ENCODE measurements at places on chromosomes 16 and 17.

DNA sequence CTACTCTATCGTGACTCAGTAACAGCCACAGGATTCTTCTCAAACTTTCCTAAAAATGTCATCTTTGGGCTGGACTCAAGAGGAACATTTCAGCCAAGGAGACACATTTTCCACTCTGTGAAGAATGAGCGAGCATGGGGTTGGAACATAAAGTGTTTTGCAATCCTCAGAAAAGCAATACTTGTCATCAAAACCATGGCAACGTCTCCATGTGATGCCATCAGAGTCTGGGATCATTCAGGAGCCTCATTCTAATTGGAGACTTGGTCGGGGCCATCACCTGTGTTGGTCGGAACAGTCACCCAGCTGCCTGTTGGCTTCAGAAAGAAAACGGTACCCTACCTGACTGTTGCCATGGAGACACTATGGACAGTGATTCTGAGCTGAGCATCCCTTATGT lies 25.5 kb downstream of the MYOCD start:
- peak; percentile 23 for DNase-seq

GRCh38 chr16:57798953-57799599 lies 3.2 kb downstream of the KIFC3 start:
- no peak for DNase-seq

GRCh38 chr16:86590501-86591144 lies 12.3 kb downstream of the FOXL1 start:
- DNase-seq = no peak

DNA sequence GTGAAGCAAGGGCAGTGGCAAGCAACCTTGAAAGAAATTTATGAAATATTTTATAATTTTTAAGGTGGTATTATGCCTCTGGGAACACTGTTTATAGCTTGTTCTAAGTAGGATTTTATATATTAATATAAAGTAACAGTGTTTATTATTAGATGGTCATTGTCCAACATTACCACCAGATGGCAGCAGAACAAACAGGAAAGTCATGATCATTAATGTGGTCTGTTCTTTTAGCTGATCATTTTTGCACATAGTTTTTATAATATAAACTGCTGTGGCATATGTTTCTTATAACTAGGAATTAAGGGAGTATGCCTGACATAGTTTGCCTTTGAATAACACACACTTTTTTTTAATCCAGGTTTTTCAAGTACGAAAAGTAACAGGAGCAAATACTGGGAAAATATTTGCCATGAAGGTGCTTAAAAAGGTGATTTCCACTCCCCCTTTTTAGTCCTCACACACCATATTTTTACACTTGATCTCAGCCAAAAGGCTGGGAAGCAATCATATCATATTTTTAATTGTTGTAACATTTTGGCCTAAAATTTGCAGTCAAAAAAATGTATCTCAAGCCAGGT lies 21.4 kb downstream of the RPS6KB1 start:
- DNase-seq = peak; percentile 19

DNA sequence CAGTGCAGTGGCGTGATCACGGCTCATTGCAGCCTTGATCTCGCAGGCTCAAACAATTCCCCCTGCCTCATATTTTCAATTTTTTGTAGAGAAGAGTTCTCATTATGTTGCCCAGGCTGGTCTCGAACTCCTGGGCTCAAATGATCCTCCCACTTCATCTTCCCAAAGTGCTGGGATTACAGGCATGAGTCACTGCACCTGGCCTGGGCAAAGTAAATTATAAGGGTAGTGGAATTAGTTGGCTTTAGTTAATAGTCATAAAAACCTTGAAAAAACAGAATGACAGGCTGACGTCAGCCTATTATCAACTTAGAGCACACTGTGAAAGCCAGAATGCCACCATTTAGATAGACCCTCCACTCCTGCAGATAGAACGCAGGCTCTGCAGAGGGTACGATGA lies 43.5 kb upstream of the B4GALNT2 start:
- DNase-seq = no peak

DNA sequence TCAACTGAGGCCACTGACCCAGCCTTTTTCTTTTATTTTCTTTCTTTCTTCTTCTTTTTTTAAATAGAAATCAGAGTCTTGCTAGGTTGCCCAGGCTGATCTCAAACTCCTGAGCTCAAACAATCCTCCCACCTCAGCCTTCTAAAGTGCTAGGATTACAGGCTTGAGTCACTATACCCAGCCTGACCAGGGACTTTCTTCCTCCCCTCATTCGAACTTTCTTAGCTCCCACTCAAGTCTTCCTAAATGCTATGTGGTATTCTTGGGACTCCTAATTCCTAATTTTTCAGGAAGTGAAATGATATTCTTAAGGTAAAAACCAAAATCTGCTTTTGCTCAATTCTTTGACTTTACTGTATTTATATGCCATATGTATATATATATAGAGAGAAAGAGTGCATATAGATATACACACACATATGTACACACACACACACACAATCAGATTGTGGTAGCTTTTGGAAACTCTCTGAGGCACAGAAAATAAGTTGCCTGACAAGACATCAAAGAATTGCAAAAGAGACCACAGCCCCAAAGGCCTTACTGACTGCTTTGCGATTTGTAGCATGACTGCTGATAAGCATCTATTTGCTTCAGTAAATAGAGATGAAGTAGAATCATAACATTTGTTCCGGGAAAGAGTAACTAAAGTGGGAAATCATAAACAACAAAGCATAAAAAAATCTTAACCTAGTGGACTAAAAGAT lies 9.5 kb upstream of the AMZ2 start:
- no peak for DNase-seq

GRCh38 chr16:64880994-64881393 lies 240.9 kb downstream of the CDH11 start:
- DNase-seq = no peak

GRCh38 chr16:13921328-13921727 lies 1.4 kb downstream of the ERCC4 start:
- DNase-seq = no peak

DNA sequence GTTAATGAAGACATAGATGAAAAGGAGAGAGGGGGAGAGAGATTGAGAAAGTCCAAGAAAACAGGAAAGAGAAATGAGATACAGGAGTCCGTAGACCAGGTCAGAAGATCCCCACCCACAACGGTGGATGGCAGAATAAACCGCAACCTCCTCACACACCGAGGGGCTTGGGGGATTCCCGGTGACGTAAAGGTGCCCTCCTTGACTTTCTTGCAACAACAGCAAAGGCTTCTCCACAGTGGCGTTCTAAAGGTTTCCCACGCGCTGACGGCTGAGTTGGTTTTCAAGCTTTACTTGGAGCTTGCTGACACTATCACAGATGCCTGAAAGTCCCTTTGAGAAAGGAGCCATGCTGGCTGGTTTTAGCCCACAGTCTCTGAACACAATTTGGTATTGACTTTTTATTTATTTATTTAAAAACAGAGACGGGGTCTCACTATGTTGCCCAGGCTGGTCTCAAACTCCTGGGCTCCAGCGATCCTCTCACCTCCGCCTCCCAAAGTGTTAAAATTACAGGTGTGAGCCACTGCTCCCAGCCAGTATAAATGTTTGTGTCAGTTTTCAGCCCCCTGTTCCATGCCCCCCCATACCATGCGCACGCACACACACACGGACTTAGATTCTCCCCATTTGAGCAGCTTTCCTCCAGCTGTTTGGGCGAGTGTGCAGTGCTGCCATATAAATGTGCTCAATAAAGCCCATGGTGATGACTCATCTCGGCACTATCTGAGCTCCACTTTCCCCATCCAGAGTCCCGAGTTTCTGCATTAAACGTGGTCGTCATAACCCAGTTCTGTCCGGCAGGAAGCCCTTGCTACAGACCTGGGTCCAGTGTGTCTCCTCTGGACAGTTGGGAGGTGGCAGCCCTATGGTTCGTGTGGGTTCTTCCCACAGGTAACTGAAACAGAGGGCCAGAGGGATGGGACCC lies 33.0 kb upstream of the SEC14L1 start:
- DNase-seq = no peak

GRCh38 chr17:33964344-33964979 lies 290.6 kb upstream of the CCL2 start:
- DNase-seq = no peak

GRCh38 chr17:53428913-53429312 lies 393.8 kb upstream of the KIF2B start:
- no peak for DNase-seq

- DNase-seq = no peak
Observed at GRCh38 chr17:79007504-79008381, 1.8 kb downstream of the CANT1 start.

- DNase-seq = no peak
Observed at GRCh38 chr16:27431773-27432532, 30.0 kb downstream of the IL21R start.

DNA sequence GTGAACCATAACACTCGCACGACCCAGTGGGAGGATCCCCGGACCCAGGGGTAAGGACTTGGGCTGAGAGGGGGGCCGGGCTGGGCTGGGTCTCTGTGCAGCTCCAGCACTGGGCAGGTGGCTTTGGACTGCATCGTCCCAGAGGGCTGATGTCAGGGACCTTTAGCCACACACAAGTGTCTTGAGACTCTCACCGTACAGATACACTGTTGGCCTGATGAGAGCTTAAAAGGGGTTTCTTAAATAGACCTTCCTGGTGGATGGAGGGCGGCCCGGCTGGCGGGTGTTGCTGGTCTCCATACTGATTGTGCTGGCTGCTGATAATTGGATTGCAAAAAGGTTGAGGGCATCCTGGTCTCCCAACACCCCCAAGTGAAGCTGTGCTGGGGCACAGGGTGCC lies 21.7 kb upstream of the CLEC18A start:
- DNase-seq = no peak

DNA sequence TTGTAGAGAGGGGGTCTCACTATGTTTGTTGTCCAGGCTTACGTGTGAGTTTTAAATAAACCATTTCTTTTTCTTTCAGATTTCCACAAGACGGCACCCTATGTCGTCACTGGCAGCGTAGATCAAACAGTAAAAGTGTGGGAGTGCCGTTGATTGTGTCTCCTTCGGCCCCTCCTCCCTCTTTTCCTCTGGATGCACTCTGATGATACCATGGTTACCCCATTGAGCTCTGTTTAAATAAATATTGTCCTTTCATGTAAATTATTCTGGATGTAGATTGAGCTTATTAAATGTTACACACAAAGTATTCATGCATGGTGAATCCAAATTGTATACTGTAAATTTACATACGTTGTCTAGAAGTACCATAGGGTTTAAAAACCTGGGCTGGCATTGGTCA lies 29.9 kb downstream of the CLUH start:
- no peak for DNase-seq

DNA sequence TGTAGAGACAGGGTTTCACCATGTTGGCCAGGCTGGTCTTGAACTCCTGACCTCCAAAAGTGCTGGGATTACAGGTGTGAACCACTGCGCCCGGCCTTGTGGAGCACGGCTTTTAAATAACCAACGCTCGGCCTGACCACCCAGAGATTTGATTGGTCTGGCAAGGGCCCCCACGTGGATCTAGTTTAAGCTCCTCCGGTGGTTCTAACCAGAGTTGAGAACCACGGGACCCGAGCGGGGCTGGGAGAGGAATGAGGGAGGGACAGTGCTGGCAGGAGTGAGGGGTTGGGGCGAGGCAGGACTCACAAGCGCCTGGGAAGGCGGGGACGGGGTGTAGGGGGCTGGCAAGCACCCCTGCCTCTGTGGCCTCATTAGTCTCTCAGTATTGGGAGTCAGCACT lies 3.0 kb downstream of the NLRC3 start:
- no peak for DNase-seq

DNA sequence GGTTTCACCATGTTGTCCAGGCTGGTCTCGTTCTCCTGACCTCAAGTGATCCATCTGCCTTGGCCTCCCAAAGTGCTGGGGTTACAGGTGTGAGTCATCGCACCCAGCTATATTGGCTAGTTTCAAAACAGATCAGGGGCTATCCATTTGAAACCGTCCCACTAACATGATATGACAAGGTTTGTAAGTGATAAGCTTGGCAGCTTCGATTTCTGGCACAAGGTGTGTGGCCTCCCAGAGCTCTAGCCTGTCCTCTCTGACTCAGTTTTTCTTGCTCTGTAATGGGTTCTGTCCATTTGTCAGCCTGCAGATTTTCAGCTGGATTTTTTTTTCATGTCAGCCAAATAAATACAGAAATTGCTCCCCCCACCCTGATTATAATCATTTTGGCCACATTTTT lies 31.8 kb upstream of the TENT4B start:
- no peak for DNase-seq

DNA sequence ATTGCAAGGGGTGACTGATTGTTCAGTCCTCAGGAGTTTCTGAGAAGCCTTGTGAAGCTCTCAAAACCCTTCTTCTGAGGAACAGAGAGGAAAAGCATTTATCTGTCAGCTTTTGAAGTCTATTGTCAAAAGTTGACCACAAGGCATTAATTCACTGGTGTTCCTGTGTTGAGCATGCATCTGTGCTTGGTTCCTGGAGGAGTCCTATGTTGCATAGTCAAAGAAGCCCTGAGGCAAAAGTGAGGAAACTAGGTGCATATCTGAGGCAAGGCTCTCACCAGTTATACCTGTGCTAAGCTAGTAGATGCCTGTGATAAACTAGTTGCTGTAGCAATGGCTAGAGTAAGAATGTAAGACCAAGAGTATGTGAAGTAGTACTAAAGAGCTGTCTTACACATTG lies 1.8 kb upstream of the HEATR6 start:
- no peak for DNase-seq

DNA sequence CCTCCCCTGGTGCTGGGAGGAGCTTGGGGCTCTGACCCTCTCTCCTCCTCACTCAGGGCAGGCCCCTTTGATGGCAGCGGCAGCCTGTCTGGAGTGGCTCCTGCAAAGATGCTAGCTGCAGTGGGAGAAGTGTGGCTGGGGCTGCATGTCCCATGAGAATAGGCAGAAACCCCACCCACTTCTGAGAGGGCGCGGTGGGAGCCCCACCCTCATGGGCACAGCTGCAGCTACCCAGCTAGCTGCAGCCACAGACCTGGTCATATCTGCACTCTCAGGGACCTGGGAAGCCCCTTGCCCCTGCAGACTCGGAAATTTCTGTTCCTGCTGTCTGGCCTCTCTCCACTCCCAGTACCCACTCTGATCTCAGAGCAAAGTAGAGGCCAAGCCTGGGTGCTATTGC lies 72.2 kb upstream of the BRD7 start:
- DNase-seq = no peak

GRCh38 chr17:624341-624860 lies 90.2 kb downstream of the VPS53 start:
- DNase-seq = no peak

- DNase-seq = no peak
Observed at GRCh38 chr17:4573669-4574068, 10.7 kb upstream of the SMTNL2 start.

DNA sequence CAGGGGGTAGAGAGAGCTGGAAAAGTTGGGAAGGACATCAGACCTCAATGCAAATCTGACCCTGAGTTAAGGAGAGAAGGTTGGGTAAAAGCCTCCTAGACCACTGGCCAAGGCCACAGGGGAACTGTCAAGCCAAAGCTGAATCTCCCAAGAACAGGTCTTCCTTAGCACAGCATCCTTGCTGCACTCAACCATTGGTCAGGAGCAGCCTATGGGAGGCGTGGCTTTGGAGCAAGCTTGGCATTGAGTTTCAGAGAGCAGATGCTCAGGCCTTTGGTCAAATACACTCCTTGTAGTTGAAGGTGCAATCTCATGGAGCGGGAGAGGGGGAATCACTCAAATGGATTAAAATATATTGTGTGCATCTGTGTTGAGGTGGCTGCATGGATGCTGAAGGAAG lies 21.8 kb downstream of the SOX9 start:
- DNase-seq = no peak

Data from hindlimb muscle (tissue), 1 donor.